NT2/D1 (cell line): ENCODE measurements at places on chromosomes 3 and 15.

GRCh38 chr15:95610945-95611344 is 719.6 kb upstream of the NR2F2 start:
- DNase-seq, result no peak

DNA sequence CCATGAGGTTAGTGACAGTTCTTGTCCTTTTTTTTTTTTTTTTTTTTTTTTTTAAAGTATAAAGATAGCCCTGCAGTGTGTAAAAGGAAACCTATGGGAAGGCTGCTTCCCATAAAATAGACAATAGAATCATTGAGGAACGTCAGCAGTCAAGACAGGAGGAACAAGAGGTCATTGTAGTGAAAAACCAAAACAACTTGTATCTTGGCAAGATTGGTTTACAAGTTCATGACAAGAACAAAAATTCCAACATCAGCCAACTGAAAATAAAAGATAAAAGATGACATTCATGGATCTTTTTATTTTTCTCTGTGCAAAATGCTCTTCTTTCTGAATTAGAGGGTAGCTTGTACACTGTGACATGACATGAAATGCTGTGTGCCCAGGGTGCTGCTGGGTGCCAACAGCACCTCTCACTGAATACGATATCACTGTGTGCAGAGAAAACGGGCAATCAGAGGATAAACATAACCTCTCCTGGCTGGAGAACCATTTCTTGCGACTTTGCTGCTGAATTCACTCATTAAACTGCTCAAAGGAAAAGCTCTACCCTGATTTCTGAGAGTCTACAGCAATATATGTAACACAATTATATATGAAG is 30.1 kb upstream of the IP6K2 start:
- DNase-seq, result no peak

DNA sequence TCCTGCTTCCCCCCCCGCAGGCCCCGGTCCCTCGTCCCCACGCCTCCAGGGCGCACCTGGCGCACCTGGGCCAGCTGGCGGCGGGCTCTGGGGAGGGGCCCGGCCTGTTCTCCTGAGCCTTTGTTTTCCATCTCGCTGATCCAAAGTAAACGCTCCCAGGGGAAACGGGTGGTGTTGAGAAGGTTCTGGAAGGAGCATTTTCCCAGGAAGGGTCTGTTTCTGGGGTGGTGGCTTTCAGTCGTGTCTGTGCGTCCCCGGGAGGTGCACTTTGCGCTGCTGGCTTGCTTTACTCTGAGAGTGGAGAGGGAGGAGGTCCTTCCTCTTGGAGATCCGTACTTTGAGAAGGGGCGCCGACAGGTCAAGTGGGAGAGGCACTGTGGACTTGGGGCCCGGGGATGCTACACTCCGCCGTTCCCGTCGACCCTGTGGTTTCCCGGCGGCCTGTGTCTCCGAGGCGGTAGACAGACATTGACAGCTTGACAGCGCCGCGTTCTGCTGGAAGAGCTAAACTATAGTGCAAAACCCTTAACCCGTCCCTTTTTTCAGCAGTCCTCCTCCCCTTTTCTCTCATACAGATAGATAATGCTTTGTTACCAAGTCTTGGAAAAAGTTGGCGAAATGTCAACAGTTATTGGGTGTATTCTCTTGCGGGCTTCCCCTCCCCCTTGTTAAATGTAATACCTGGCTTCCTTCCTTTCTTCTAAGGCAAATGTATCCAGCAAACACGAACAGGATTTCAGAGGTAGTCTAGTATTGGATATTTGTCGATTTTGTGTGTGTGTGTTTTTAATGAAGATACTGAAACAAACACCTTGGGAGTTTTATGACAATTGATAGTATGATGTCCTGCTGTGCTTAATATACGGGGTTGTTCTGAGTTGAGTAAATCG is 6.5 kb downstream of the TPM1 start:
- no peak for DNase-seq

DNA sequence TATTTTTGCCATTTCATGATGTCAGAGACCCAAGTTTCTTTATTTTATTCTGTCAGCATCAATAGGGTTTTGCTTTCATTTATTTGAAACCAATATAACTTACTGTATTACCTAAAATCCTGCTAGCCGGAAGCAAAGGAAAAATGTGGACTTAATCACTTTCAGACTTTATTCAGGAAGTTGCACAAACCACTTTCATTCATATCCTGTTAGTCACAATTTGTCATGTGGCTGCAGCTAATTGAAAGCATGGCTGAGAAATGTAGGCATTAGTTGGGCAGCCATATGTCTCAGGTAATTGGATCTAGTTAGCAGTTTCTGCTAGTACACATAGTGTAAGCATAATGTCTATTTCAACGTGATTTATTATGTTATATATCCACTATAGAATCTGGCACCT is 462.3 kb upstream of the SGO1 start:
- DNase-seq, result no peak

GRCh38 chr3:137062250-137062649 is 104.5 kb downstream of the IL20RB start:
- no peak for DNase-seq

DNA sequence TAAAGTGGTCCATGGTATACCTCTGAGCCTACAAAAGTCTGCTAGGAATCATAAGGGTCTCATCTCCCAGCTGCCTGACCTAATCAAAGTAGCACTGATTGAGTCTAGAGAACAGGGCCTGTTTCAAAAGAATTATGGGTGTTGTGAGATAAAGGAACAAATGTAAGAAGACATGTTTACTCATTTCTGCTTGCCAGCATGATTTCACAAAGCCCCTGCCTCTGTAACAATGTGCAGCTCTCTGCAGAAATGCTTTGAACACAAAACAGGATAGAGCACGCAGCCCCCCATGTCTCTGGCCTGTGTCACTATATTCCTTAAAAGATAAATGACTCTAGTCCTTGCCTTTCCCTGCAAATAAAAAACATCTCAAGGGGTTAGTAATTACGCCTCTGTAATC is 94.7 kb upstream of the IGSF10 start:
- DNase-seq, result no peak

GRCh38 chr3:40104441-40104840 is 205.1 kb upstream of the EIF1B start:
- DNase-seq, result no peak

- DNase-seq, result no peak
These were observed 34.9 kb upstream of the CMC1 start for GRCh38 chr3:28206479-28206878.

DNA sequence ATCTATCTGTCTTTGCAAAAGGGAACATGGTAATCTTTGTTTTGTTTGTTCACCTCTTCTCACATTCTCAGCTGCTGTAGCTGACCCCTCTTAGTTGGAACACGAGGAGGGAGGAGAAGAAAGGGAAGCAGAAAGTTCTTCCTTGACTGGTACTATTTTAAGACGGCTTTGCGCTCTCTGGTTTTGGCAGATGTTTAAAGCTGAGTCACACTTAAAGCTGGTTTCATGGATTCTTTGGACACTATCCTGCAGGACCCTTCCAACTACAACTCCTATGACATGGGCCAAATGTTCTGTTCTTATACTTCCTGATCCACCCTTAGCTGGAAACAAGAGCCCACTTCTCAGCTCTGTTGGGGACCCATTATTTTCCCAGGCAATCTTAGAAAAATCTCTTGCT is 40.6 kb upstream of the FXR1 start:
- no peak for DNase-seq

- no peak for DNase-seq
These were observed 584.4 kb upstream of the TBL1XR1 start for GRCh38 chr3:177781686-177782161.

GRCh38 chr3:14278265-14278798 is 99.7 kb downstream of the LSM3 start:
- DNase-seq, result no peak

DNA sequence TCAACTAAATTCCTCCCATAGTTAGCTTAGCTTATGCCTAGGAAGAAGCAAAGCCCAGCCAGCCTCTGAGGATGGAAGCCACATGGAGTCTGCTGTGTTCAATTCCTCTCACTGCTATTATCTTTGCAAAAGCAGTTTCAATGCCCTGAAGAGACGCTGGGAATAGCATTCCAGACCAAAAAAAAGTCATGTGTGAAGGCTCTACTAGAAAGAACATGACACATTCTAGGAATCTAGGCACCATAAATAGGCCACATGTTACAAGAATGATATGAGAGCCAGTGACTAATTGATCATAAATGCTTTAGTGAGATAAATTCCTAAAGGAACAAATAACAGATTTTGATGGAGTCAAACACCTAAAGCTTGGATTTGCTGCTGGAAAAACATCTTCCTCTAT is 800.8 kb downstream of the TUSC7 start:
- no peak for DNase-seq

DNA sequence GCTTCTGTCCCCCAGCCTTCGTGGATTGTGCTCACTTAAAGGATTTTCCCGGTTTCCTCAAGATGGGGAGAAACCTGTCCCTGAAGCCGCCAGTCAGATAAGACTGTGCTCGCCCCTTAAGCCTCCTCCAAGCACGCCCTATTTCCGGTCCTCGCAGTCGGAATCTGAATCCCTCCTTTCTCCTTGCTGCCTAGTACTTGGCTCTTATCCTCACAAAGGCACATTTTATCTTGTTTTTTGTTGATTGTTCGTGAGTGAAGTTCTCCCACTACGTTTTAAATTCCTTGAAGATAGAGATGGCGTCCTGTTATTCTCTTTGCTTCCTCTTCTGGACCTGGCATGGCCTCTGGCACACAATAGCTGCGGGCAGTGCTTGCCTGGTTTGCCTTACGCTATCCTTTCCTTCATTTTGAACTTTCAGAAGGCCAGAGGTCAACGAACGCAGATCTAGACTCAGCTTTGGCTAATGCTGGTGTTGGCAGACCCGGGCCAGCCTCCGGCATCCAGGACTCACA is 1.7 kb downstream of the CLDN11 start:
- DNase-seq, result no peak

- no peak for DNase-seq
These were observed 33.0 kb upstream of the CA12 start for GRCh38 chr15:63414474-63415120.

GRCh38 chr3:16122155-16122554 is 52.3 kb upstream of the GALNT15 start:
- no peak for DNase-seq

GRCh38 chr15:89614164-89614563 is 38.9 kb downstream of the TICRR start:
- no peak for DNase-seq

DNA sequence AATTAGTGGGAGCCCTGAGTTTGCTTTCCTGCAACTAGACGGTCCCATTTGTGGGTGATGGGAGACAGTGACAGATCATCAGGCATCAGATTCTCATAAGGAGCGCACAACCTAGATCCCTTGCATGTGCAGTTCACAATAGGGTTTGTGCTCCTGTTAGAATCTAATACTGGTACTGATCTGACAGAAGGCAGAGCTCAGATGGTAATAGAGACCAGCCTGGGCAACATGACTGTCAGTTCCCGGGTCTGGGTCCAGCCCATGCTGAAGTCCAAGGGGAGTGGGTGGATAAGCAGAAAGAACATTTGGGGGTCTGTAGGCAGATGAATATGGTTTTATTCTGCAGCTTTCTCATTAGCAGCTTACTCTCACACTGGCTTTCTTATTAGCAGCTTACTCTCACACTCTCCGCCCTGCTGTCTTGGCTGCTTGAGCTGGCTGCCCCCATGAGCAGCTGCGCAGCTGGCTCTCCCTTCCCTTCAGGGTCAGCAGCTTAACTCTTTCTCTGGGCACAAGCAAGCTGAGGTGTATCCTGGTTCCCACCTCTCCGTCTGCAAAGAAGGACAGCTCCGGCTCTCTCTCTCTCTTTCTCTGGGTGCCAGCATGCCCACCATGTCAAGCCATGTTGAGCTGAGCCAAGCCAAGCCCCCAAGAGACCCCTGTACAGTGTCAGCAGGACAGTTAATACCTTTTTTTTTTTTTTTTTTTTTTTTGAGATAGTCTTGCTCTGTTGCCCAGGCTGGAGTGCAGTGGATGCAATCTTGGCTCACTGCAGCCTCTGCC is 46.5 kb downstream of the KLHDC8B start:
- no peak for DNase-seq

- DNase-seq, result no peak
These were observed 178.1 kb downstream of the OPA1 start for GRCh38 chr3:193771011-193771652.

GRCh38 chr3:7682822-7683229 is 818.8 kb upstream of the LMCD1 start:
- DNase-seq, result peak; percentile 20

- peak; percentile 48 for DNase-seq
These were observed at the start of gene CHST13 for GRCh38 chr3:126523745-126524428. Gene CHST13, plus strand, starts transcription at chr3:126524155. Its CDS starts 178 bp downstream, at chr3:126524333.

DNA sequence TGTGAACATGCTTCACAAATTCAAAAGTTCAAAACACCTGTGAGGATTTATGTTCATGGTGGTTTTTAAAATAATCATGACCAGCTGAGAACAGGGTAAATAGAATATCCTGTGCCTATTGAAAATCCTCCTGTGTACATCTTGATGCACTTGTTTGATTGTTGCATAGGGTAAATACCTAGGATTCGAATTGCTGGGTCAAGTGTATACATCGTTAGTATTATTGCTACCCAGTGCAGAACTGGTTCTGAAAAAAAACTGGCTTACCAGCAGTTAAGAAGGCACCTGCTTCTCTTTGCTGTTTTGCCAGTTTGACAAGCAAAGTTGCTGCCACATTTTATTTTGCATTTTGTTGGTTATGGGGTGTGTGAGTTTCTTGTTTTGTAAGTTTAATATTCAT is 272.6 kb downstream of the CLSTN2 start:
- DNase-seq, result no peak

DNA sequence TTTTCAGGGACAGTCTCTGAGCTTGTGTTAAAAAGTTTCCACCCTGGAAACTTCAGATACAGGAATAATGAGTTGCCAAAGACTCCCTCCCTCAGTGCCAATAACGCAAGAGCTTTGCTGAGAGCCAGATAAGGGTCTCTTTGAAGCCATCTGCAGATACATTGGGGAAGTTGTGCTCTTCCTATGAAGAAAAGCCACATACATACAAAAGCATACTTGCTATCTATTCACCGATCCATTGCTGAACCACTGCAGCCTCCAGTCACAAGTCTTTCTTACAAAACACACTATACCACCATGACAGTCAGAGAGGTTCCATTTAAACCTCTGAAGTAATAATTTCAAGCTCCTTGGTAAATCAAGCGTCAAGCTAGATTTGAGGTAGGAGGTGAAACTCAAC is 10.0 kb upstream of the RETNLB start:
- no peak for DNase-seq

DNA sequence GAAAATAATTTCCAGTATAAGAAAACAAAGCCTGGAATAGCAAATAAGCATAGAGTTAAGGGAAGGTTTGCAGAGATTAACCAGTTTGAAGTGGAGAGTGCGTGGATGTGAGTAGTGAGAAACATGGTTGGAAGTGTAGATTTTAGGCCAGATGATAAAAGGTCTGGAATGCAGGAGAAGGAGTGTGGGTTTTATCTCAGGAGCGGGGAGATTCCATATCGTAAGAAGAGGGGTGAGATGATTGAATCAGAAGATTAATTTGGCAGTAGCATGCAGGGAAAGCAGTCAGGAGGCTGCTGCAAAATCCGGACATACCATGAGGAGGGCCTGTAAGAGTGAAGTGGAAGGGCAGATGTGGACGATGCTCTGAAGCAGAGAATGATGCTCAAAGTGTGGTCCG is 13.7 kb downstream of the PPARG start:
- no peak for DNase-seq

GRCh38 chr3:126889276-126890201 is 93.4 kb upstream of the PLXNA1 start:
- no peak for DNase-seq
